ENCODE measurements at places on chromosomes 12 and 14. TPM values are rescaled to one million over a fixed set of nuclear protein-coding genes. Genes with fewer than 3 reads are reported as not detected.

Gene PLA2G1B
- not detected for total RNA-seq

Gene KRT6C
- not detected for total RNA-seq

Gene TCTN2
- total RNA-seq = 16.8 TPM

Gene ZC2HC1C
- 2.3 TPM for total RNA-seq

Gene SDS
- not detected for total RNA-seq

Gene PEX5
- total RNA-seq = 47.5 TPM

Gene LHX5
- not detected for total RNA-seq

Gene C1R
- total RNA-seq = 45.1 TPM

Gene CIT
- total RNA-seq = 23.7 TPM

Gene MDP1
- 18.0 TPM for total RNA-seq

- no peak for DNase-seq
Observed at GRCh38 chr14:67573228-67574010, 26.6 kb downstream of the PIGH start.

DNA sequence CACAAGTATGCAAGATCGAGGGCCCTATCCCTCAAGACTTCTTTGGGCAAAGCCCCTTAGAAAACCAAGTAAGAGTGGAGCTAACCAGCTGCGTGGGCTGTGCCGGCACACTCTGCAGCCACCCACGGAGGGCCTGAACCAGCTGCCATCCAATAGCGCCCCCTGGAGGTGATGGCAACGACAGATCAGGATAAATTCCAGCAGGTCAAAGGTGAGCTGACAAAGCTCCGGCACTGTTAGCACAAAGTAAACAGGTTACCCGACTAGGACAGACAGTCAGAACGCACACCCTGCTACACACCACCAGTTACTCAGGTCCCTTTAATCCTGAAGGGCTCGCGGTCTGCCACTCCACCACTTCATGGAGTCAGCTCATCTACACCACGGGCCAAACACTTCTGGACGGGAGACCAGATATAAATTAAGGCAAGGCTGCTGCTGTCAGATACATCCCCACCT lies 4.9 kb downstream of the ZBTB39 start:
- DNase-seq = peak; percentile 54

DNA sequence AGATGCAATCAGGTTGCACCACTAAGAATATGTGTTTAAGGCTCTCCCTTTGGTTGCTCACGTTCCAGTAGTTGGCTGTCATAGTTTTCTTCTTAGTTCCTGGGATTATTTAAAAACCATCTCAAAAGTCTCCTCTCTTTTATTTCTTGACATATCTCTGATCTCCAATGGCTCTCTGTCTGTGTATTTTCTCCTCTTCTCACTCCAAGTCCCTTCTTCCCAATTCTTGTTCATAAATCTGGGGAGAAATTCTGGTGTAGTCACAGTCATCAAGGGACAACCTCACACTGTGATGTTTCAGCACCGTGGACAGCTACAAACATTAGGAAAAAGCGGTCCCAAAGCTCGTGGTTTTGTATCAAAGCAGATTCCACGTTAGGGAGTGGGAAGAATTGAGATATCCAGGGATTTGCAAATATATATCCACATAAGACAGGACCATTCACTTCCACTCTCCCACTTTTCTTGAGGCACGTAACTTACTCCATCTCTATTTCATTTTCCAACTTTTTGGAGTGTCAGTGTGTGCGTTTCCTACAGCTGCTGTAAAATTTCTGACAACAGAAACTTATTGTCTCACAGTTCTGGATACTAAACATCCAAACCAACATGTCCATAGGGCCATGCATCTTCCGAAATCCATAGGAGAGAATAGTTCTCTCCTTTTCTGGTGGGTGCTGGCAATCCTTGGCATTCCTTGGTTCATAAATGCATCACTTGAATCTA lies 80.6 kb upstream of the TMEM233 start:
- DNase-seq = peak; percentile 40

DNA sequence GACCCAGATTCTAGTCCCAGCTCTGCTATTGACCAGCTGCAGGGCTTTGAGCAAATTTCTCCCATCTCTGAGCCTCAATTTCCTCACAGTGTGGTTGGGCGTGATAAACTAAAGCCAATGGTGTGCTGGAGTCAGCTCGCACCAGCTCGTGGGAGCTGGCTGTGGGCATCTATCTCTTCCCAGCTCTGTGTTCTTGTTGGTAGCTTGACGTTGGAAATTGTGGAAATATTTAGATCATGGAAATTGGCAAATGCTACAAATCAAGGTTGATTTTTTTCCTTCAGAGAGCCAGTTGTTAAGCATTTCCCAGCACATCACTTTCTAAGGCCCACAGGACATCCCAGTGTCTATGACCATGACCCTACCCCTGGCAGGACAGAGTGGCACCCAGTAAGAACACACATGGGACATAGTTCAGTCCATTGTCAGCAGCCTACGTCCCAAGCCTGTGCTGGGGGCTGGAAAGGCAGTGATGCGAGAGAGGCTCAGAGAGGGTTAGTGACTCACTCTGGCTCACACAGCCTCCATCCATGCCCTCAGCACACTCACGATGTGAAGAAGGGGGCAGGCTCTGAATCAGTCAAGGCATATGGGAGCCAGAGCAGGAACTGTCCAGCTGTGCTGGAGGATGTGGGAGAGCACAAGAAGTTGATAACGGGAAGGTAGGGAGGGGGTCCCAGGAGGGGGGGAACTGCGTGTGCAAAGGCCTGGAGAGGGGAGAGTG lies 77.6 kb downstream of the LGMN start:
- DNase-seq = no peak

DNA sequence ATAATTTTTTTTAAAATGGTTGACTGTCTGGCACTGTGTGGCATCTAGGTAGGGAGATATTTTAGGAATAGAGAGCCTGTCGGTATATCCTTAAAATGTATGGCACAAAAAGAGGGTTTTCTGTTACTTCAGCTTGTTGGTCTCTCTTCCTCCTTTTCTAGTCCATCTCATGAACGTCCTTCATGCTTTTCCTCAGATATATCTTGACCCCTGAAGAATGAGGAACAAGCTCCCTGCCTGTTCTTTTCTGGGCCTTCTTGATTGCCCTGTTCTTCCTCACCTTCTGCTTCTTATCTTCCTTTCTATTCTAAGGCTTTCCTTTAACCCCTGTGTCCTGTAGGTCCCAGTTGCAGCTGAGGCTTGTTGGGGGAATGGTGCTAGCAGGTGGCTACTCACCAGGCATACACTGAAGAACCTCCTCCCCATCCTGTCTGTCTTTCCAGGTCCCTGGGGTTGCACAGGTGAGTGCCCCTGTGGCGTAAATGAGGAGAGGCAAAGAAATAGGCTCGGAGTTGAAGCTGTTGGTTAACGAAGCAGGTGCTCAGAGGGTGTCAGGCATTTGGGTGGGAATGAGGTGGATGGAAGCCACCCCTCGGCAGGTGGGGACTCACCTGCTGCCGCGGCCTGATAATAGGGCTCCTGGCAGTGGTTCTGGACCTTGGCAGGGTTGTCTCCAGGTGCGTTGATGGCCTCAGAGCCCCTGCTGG lies 7.2 kb upstream of the C1R start:
- DNase-seq = no peak

- DNase-seq = no peak
Observed at GRCh38 chr12:57744194-57744776, 554 bp upstream of the TSPAN31 start.

DNA sequence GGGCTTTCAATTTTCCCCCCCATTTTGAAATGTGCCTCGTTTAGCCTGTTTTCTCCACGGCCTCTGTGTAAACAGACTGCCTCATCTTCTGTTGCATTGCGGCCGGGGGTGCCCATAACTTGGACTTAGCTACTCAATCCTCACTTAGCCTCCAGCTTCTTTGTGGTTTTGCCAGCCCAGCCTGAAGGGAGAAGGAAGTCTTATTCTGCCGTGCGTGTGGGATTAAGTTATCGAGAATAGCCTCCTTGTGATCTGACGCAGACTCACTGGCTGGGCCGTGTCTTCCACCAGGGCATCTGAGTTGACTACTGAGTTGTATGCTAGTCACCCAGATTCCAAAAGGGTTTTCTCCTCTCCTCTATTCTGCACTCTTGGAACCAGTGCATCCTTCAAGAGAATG lies 8.1 kb downstream of the PRKAB1 start:
- no peak for DNase-seq

- DNase-seq = no peak
Observed at GRCh38 chr12:96892104-96892503, 15.0 kb upstream of the NEDD1 start.

- DNase-seq = no peak
Observed at GRCh38 chr12:123516216-123516780, 17.2 kb downstream of the RILPL1 start.

DNA sequence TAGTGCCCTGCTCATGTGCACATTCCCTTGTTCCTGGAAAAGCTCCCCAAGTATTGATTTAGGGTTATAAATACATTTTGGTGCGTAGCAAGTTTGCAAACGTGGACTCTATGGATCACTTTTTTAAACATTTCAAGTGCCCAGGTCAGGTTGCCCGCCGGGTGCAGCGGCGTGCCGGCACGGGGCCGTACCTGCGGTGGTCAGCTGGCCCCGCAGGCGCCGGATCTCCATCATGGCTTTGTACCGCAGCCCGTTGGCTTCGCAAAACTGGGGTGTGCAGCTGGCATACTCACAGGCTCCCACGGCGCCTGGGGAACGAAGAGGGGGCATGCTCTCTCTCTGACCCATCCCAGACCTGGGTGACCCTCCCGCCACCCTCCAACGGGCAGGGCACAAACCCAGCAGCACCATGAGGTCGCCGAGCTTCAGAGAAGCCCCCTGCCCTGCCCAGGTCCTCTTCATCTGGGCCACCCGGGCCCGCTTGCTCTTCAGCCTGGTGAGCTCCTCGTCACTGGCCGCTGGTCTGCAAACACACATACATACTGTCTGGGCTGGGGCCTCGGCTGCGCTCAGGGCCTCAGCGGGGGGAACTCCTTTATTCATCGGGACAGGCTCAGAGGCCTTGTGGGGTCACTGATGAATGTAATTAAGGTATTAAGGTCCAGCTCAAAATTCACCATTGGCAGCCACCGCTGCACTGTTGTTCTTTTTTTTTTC lies 35.1 kb downstream of the DHX37 start:
- DNase-seq = no peak

- DNase-seq = no peak
Observed at GRCh38 chr12:111363578-111363977, 5.3 kb downstream of the PHETA1 start.

DNA sequence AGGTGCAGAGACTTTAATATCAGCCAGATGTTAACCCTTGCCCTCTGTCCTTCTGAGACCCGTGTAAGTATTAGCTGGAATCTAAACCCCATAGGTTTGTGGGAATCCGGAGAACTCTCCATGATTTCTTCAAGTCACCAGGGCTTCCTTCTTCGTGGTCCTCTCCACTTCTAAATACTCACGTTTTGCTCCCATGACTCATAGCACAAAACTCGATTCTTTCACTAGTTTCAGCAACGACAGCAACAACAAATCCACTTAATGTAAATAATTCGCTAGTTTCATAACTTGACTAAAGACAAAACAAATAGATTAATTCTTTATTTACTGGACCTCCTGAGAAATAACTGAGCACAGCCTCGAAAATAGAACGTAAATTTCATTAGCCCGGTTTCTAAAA lies 4.4 kb upstream of the CLEC2A start:
- no peak for DNase-seq

GRCh38 chr12:104340925-104341611 lies 37.5 kb downstream of the EID3 start:
- DNase-seq = no peak

GRCh38 chr12:659090-659683 lies 4.1 kb downstream of the NINJ2 start:
- no peak for DNase-seq

DNA sequence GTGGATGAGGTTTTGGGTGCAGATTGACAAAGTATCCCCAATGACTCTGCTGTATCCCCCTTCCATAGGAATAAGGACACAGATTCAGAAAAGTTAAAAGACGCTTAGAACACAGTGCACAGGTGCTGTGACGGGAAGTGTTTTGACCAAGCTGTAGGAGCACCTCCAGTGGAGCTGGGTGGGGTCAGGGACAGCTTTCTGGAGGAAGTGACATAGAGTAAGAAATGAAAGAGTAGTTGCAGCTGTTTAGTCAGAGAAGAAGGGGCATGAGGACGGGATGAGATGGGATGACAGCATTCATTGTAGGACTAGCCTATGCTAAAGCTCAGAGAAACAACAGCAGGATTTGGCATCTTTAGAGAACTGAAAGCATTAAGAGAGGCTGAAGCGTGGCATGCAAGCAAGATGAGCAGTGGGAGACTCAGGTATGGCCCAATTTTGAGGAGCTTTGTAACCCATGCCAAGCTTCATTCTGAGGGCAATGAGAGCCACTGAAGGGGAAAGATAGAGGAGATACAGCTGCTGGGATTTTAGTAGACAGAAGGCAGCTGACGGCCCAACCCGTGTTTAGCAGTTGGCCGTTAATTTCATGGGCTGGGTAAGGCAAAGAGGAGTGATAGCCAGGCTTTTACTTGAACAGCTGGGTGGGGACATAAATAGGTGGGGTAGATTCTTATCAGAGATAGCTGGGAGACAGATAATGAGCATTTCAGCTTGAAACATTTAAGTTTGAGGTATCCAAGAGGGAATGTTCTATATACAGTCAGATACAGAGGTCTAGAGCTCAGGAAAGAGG lies 131.8 kb upstream of the KRAS start:
- DNase-seq = no peak

GRCh38 chr12:56933826-56934625 lies at the start of gene SDR9C7:
TSS of gene SDR9C7 (minus strand) at chr12:56934408. CDS start at chr12:56934261, 147 bp downstream.
- DNase-seq = no peak

DNA sequence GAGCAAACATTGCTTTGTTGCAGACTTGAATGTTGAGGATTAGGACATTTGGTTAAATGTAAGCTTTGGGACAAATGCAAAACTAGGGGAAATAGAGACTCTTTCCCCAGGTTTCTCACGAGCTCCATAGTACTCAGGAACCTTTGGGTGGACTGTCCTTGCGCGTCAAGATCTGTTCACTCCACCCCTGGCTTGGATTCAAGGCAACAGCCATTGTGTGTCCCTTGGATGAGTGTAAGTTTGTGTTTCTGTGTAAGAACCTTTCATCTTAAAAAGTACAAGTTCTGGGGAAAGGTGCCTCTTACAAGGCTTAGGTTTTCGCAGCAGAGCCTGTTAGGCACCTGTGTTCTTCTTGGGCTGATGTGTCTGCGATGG lies 3.7 kb downstream of the SUSD6 start:
- no peak for DNase-seq

GRCh38 chr12:85509081-85509856 lies 229.2 kb downstream of the ALX1 start:
- DNase-seq = no peak

GRCh38 chr12:19908830-19909229 lies 459.5 kb upstream of the PDE3A start:
- no peak for DNase-seq
